ENCODE measurements at places on chromosomes 7 and 10. TPM values are rescaled to one million over a fixed set of nuclear protein-coding genes. Genes with fewer than 3 reads are reported as not detected.

SKIDA1 gene
- 127 TPM for total RNA-seq

VSTM2A gene
- total RNA-seq = 0.12 TPM

C1QL3 gene
- total RNA-seq = 0.28 TPM

LRMDA gene
- total RNA-seq = not detected

GATA3 gene
- total RNA-seq = not detected

PSD gene
- 0.09 TPM for total RNA-seq

PLAU gene
- 7.6 TPM for total RNA-seq

ELMO1 gene
- total RNA-seq = 27.0 TPM

PON1 gene
- total RNA-seq = 1.8 TPM

CCAR1 gene
- 92.7 TPM for total RNA-seq

PTPRZ1 gene
- 154 TPM for total RNA-seq

TAS2R60 gene
- total RNA-seq = not detected

POLR2J2 gene
- total RNA-seq = 2.6 TPM

TMEM236 gene
- total RNA-seq = 0.06 TPM

DNA sequence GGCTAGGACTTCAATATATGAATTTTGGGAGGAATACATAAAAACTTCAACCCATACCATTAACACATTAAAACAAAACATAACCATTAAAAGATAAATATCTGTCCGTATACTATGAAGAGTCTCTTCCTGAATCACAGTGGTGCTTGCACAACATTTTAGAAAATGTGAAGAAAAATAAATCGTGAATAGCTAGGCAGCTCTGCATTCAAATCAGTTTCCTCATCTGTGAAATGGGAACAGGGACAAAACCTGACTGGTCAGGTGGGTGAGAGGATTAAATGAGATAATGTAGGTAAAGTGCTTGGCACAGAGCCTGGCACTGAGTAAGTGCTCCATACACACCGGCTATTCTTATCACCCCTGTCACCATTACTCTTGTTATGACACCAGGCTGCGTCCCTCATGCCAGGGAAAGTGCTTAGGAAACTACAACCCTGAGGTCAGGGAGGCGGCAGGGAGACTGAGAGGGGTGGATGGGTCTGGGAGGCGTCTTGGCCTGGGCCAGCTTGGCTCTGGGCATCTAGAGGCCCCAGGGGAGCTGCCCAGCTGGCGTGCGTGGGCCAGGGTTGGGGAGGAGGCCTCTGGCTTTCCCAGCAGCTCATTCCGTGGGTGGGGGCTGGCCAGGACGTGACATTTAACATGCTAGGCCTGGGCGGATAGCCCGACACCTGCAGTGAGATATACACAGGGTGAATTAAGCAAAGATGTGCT lies 78.3 kb downstream of the SH3PXD2A start:
- DNase-seq = no peak

- DNase-seq = no peak
Observed at GRCh38 chr7:151572136-151572535, 52.4 kb upstream of the RHEB start.

- DNase-seq = no peak
Observed at GRCh38 chr7:122413339-122413738, 108.8 kb upstream of the FEZF1 start.

DNA sequence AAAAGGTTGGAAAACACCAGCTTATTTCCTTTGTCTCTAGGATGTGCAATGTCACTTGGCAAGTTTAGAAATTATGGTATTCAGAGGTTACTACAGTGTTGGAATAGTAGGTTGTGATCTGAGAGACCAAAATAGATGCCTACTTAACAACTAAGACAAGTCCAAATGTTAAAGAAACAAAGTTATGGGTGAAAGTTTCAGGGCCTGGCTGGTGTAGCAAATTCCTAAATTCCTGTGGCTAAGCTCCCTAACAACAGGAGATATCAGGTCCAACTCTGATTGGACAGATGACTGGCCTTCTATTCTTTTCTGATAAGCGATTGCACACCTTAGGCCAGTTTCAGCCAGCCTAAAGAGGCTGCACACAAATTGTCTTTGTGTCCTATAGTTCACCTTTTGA lies 873.5 kb downstream of the REEP3 start:
- DNase-seq = no peak

DNA sequence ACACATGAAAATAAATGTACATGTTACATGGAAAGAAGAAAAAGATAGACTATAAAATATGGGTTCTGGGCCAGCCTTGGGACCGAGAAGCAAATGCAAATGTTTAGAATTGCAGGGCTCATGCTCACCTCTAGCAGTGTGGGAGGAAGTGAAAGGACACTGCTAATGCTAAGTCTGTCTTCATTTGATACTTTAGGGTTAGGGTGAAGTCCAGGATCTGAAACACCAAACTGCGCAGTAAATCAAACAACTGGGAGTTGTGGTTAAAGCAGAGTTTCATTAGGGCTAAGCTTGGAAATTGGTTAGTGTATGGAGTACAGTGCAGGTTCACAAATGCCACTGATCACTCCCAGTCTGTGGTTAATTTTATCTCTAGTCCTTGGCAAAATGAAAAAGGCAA lies 73.2 kb upstream of the PDK4 start:
- DNase-seq = no peak

DNA sequence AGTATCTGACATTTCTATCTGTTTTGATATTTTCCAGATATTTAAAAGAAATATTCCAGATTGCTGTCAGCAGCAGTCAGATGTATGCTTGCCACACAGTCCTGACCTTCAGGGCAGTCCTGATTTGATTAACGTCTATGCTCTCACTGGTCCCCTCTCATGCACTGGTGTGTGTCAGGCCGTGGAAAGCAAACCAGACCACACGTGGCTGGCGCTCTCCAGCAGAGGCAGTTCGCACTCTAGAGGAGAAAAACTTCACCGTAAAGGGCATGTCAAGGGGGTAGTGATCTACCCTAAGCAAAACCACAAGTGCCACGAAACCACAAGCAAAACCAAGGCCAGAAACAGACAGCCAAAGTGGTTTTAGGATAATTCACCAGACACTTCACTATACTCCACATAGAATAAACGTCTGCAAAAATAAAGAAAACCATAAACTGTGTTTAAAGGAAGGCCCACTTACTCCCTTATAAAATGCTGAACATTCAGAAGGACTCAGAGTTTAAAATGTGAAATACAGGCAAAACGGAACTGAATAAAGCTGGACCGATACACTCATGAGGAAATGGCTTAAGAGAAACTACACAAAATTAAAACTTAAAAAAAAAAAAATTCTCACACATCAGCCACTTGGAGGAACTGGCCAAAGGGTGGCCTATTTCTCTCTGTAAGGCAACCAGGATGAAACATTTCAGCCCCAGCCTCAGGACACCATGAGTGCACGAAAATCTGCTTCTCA lies 26.4 kb downstream of the PARP12 start:
- DNase-seq = no peak

DNA sequence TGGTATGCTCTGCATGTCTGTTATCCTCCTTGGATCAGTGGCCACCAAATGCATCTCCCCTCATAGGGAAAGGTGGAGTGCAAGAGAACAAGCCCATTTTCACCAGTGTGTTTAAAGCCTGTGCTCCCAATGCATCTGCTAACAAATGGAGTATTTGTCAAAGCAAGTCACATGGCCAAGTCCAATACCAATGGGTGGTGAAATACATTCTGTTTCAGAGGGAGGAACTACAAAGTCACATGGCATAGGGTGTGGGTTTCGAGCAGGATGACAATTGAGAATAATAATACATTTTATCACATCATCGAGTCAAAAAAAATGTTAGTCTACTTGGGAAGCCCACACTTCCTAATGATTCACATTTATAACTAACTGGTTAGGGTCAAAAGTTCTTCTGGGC lies 62.7 kb downstream of the SUGCT start:
- DNase-seq = no peak

GRCh38 chr7:158463317-158463716 lies 124.3 kb downstream of the PTPRN2 start:
- DNase-seq = no peak

DNA sequence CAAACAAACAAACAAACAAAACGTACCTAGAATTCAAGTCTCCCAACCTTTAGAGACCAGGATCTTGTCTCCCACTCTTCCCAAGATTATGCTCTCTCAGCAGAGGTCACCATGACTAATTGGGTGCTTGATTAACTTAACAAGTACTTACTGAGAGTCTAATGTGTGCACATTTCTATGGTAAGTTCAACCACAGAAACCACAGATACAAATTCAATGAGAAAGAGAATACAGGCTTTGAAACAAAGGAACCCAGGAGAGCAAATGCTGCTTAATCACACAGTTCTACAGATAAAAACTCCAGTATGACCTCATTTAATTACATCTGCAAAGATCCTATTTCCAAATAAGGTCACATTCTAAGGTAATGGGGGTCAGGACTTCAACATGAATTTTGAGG lies 142.8 kb downstream of the DNAJC1 start:
- no peak for DNase-seq

DNA sequence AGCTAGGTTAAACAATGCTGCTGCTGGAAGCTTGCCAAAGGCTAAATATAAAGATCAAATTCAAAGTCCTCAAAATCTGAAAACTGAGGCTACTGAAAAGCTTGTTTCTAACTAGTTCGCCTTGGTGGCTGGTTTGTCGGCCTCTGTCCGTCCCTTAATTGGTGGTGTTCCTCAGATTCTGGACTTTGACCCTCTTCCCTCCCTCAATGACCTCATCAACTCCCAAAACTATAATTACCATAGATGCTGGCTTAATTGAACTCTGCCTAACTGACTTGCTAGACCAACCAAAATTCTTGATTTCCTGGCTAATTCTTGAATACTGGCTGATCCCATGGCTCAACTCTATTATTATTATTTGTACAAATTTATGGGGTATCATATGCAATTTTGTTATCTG lies 15.6 kb downstream of the ARHGAP21 start:
- DNase-seq = no peak

DNA sequence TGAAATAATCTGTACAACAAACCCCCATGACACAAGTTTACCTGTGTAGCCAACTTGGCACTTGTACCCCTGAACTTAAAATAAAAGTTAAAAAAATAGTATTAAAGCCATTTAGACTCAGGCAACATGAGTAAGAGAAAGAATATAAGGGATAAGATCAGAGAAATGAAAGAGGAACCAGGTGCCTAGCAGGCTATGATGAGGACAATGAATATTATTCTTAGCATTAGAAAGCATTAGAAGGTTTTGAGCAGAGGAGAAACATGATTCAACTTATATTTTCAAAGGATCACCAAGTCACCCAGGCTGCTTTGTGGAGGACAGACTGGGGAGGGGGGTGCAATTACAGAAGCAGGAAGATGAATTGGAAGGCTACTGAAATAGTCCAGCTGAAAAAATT lies 48.1 kb upstream of the TES start:
- no peak for DNase-seq

DNA sequence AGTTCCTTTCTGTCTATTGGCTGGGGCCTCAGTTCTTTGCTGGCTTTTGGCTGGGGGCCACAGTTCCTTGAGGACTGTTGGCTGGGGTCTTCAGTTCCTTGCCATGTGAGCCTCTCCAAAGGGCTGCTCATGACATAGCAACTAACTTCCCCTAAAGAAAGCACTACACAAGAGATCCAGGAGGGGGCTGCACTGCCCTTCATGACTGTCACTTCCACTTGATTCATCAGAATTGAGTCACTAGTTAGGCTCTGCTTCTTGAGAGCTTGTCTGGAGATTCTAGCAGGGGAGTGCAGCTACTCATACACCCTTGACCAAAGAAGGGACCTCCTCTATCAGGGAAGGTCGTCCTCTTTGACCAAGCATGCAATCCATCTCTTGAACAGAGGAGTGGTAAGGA lies 38.0 kb upstream of the MKX start:
- peak; percentile 69 for DNase-seq

GRCh38 chr7:40805361-40805760 lies 670.6 kb downstream of the SUGCT start:
- no peak for DNase-seq

DNA sequence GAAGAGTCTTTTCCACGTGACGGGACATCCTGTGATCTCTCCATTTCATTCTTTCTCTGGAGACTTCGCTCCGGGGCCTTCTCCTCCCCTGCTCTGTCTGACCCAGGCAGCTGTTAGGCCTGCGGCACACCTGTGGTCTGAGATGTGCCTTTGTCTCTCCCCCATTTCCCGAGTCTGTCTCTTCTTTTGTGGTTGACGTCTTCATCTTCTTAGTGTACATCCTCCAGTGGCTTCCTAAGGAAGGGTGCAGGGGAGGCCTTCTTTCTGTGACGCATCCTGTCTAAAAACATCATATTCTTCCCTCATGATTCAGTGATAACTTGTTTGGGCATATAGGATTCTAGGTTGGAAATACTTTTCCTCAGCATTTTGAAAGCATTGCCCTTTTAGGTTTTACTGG lies 17.2 kb upstream of the ATP6V0E2 start:
- no peak for DNase-seq

GRCh38 chr10:102900006-102900405 lies 18.1 kb upstream of the CNNM2 start:
- no peak for DNase-seq

DNA sequence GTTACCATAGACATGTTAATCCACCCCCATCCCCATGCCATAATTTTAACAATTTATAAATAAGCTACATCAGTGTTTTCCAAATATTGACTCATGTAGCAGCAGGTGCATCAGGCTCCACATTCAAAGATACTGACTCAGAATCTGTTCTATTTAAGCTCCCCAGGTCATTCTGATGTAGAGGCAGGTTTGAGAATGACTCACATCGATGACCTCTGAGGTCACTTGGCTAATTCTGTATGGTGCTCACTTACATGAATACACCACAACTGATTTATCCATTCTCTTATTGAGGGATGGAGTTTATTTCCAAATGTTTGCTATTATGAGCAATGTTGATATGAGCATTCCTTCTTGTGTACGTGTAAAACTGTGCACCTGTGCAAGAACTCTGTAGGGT lies 1159.0 kb downstream of the TYW1 start:
- no peak for DNase-seq

DNA sequence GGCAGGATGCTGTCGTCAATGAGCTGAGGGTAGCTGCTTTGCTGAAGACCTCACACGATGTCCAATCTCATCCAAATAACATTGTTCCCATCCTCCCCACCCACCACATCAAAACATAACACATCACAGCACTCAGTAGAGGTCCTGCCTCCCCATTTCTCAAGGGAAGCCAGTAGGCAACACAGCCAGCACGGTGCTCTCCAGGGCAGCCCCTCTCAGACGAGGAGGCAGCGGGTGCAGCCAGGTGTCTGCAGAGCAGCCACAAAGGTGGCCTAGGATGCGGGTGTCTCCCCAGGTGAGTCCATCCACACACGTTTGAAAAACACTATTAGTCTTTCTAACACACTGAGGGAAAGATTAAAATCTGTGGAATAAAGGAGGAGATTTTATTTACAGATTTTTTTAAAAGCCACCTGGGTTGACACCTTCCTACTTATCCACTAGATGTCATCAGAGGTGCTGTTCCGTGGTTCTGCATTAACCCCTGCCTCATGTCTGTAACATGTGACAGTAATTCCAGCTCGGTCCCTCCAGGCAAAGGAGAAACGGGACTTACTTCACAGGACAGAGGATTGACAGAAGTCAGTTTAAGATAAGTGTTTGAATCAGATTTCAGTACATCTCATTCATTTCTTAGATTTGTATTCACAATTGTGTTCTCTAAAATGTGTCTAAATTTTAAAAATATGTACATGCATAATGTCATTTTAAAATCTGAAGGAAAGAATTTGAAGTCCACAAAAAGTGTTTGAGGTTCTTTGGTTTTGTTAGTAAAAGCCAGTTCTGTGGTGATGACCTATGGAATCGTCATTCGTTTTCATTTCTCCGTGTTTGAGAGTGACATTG lies 68.0 kb downstream of the LANCL2 start:
- DNase-seq = peak; percentile 57
